ENCODE measurements at places on chromosomes 1 and 21.

DNA sequence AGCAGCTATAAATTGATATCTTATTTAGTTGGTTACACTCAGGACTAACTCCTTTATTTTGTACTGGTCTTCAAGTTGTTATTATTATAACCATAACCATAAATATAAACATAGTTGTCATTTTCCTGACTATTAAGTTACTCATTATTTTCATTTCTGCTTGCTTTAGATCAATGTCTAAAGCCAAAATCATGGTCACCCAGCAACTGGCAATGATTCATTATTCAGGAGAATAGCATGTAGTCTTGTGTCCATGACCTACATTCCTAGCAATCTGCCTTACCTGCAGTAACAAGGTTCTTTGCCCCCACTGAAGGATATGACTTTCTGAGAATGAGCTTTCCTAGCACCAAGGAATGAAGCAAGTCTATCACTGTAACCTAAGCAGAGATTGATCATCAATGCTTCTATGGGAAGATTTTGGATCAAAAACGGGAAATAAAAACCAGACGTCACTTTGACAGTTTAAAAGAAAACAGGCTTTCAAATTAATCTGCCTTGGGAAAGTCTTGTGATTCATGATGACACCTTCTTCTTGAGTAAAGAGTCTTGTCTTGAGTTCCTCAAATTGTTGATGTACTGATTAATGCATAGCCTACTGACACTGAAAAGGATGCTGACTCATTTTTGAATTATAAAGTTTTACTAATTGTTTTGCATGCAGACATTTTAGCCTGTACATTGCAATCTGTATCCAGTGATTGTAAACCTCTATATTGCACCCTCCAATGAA is 203.3 kb upstream of the IVNS1ABP start:
- peak; percentile 83 for DNase-seq

GRCh38 chr1:226825037-226825745 is 45.2 kb upstream of the PSEN2 start:
- DNase-seq = no peak

DNA sequence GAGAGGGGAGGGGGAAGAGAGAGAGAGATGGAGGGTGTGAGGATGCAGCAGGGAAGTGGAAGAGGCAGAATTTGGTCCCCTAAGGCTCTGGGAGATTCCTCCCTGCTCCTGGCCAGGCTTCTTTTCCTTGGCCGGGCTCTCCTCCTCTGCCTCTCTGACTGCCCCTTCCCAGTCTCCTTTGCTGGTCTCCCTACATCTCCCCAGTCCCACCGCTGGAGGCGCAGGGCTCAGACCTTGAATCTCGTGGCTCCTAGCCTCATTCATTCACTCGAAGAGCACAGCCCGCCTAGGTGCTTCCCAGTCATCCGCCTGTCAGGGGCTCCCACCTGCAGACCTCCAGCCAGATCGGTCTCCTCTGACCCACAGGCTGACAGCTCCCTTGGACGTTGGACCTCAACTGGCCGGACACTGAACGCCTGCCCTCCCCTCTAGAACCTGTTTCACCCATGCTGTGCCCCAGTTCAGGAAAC is 76.5 kb downstream of the VWA5B1 start:
- DNase-seq = no peak

- DNase-seq = no peak
Measured at GRCh38 chr21:20999659-21000058, 1.4 kb downstream of the NCAM2 start.

GRCh38 chr1:175200678-175201521 is 8.3 kb upstream of the KIAA0040 start:
- no peak for DNase-seq

DNA sequence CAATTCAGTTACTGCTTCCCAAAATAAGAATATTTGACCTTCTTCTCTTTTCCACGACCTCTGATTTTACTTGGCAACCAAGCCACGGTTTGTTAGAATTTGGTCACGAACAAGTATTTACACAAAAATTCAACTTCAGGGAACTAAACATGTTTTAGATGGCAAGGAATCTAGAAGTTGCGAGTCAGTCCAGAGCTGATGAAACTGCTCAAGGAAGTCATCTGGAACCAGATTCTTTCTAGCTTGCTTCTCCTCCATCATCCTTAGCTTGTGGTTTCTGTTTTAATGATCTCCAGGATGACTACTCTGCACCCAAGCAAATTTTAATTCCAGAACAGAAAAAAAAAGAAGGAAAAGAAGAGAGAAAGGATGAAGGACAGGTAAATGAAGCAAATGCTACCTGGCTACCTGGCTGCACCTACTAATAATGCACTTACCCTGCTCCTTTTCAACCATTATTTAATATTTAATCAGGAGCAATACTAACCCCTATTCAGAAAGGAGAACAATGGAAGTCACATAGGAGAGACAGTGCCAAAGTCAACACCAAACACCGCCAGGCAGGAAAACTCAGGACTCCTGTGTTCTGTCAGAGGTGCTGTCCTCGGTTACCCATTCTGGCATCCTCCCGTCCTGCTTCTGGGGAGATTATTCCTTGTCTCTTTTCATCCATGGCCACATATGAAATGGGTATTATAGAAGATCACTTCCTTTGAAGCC is 54.2 kb upstream of the RGS7 start:
- DNase-seq = no peak

- peak; percentile 57 for DNase-seq
Measured at GRCh38 chr1:41851589-41851988, 67.1 kb downstream of the HIVEP3 start.

DNA sequence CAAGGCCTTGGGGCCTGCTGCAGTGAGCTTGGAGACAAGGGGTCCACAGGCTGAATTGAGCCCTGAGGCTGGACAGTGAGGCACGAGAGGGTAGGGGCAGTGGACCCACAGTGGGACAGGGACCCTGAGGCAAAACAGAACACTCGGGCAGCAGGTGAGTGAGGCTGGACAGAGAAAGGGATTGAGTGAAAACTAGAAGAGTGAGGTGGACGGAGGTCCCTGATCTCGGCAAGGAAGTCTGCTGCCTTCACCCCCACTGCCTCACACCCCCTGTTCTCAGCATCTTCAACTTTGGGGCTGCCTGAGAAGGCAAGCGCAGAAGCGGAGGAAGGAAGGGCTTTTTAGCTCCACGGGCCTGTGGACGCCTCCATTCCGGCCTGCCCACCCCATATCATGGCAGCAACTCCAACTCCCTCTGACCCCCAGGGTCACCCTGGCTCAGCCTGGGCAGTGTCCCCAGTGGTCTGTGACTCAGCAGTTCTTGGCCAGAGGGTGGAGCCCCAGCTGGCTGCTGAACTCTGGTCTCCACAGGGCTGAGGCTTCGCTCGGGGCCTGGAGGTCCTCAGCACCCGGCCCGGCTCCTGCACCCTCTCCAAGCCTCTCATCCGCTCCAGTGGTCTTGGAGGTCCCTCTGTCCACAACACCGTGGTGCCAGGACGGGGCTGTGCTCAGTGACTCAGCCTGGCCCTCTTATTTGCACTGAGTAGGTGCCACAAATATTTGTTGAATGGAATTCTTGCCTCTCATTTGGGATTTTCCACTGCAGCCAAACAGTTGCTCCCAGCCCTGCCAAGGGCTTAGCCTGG is 60.0 kb upstream of the EPS8L3 start:
- no peak for DNase-seq

GRCh38 chr1:201013031-201013485 is 10.5 kb downstream of the KIF21B start:
- no peak for DNase-seq

DNA sequence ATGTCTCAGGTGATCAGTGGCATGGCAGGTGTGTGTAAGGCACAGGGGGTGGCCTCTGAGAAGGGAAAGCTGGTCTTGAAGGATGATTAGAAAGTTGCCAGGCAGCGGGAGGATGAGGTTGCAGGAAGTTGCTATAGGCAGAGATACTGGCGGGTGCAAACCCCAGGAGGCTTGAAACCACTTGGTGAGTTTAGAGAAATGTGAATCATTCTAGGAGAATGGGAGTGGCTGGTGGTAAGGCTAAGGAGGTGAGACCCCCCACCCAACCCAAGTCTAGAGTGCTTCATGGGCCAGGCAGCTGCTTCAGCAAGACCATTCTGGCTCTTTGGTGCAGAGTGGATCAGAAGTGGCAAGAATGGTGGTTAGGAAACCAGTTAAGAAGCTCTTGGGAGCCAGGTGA is 9.0 kb downstream of the SH2D2A start:
- DNase-seq = no peak

- no peak for DNase-seq
Measured at GRCh38 chr1:92201973-92202372, 15.7 kb upstream of the C1orf146 start.

DNA sequence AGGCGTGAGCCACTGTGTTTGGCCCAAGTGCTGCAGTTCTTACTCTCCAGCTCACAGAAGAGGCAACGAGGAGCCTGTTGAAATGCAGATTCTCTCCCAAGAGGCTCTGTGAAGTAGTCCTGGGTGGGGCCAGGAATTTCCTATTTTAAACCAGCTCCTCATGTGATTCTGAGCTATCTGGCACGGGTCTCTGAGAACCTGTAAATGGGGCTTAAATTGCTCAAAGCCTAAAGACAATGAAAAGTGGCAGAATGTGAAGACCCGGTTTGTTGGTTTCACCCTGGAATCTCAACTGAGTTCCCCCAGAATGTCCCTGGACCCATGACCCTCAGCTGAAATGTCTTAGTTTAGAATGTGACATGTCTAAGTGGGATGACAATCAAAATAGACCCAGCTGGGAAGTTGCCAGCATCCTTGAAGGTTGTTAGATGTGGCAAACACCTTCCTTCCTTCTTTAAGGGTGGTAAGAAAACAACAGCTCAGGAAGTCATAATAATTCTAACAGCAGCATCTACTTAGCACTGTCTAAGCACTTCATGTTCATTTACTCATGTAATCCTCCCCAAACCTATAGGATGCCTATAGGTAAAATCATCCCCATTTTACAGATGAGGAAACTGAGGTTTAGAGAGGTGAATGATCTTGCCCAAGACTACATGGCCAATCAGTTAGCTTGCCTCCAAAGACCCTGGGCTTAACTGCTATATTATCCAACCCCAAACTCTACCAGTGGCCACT is 20.9 kb upstream of the ATP5PO start:
- DNase-seq = no peak

DNA sequence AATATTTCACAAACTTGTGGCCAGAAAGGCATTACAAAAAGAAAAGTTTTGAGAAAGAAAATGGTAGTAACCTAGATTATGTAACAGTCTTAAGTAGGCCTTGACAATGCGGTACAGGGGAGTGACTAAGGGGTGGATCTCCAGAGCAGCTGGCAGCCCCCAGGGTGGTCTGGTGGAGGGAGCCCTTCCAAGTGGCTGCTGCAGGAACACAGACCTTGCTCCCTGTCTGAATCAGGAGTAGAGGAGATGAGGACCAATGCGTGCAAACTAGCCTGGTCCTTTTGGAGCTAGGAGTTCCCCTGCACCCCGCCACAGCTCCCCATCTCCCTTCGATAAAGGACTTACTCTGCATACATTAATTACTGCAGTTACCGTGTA is 189.0 kb downstream of the NFIA start:
- no peak for DNase-seq

- no peak for DNase-seq
Measured at GRCh38 chr1:197526736-197527371, 248.4 kb downstream of the DENND1B start.

DNA sequence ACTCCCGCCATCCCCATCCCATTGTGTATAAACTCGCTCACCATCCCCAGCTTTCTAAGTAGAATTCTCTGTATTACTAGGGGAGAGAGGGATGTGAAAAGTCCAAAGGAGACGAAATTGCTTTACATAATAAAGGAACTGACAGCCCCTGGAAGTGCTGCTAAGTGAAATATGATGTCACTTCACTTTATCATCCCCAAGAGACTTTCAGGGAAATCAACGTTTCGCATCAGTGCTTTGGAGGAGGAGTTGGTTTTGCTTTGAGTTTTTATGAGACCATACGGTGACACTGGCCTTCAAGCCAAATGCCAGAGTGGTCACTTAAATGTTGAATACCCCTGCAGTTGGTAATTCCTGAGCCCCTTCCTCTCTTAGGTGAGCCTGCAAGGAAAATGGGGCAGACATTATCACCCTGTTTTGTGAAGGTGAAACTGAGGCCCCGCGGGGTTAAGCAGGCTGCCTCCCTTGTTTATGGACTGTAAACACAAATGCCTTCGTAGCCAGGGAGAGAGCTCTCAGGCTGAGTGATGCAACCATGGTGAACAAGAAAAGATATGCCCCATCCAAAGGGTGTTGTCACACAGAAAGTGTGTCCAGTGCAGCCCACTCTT is 58.4 kb upstream of the KAZN start:
- no peak for DNase-seq

- no peak for DNase-seq
Measured at GRCh38 chr1:51410568-51411460, 80.5 kb upstream of the TTC39A start.

DNA sequence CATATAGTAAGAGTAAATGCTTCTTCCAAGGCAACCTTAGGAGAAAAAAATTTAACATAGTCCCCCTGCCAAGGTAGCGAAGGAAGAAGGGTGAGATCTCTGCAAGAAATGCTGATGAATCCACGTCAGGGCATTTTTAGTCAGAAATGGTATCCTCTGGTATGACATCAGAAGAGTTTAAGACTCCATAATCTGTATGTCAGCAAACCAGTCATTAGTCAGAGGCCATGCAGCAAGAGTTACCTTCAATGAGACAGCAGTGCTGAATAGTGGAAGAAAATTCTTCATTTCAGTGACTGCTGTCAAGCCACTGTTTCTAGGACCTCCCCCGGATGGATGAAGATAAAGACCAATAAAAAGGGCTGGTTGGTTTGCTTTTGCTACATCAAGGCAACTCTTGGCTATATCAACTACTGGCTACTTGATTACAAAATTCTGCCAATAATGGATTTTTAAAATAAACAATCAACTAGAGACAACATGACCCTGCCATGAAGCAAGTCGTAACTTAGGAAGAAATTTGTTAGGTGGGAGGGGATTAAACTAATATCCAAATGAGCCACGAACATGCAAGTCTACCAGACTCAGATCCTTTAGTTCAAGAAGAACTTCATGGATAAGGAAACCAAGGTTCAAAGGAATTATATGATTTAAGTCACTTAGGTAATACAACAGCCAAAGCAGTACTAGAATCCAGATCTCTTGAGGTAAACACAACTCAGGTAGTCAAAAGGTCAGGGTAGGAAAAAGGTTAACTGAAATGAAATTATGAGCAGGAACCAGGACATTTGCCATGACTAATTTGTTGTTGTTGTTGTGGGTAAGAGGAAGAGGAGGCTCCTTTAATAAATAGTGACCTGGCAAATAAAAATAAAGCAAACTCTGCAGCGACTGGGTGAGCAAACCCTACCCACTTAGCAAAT is 25.6 kb upstream of the GUCA2A start:
- no peak for DNase-seq

- no peak for DNase-seq
Measured at GRCh38 chr1:178137238-178137637, 43.3 kb downstream of the RASAL2 start.

DNA sequence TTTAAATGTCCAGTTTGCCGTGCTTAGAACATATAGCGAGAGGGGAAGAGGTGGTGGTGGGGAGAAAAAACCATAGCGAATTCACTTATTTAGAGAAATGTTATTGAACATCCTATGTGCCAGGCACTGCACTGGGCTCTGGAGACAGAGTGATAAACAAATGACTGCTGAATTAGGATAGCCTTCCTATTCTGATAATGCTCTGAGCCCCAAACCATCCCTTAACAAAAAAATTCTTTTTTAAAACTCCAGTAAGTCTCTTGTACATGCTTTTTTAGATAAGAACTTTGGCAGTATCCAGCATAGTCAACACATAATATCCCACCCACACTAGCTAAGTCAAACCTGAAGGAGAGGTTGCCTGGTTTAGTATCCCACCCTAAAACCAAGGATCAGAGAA is 8.5 kb downstream of the SZT2 start:
- no peak for DNase-seq
